ENCODE measurements at places on chromosomes 16 and 17. TPM values are rescaled to one million over a fixed set of nuclear protein-coding genes. Genes with fewer than 3 reads are reported as not detected.

DNA sequence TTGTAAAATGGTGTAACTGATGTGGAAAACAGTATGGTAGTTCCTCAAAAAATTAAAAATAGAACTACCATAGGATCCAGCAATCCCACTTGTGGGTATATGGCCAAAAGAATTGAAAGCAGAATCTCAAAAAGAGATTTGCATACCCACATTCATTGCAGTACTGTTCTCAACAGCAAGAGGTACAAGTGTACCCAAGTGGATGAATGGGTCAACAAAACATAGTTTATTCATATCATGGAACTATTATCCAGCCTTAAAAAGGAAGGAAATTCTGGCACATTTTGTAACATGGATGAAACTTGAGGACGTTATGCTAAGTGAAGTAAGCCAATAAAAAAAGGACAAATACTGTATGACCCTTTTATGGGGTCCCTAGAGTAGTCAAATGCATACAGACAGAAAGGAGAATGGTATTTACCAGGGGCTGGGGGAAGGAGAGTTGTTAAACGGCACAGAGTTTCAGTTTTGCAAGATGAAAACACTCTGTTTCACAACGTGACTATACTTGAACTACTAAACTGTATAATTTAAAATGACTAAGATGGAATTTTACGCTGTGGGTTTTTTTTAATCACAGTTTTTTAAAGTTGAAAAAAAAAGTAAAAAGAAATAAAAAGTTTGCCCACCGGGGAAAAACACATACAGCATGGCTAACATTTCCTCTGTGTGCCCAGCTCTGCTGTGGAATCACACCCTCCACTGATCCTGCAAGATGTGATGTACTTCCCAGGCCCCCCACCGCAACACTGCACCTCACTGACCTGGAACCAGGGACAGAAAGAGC is 6.1 kb downstream of the TVP23A start:
- no peak overlapping the region for H3K27ac ChIP-seq
- H3K4me1 ChIP-seq = no peaks in the 10 kb centered on the region
- no peaks in the 10 kb centered on the region for H3K36me3 ChIP-seq
- H3K4me3 ChIP-seq = no peak overlapping the region
- H3K27me3 ChIP-seq = no peaks in the 10 kb centered on the region

The RASD1 gene
- 99.7 TPM for total RNA-seq

The CACNG3 gene
- 0.06 TPM for total RNA-seq

- H3K4me1 ChIP-seq = no peaks in the 10 kb centered on the region
- no peak overlapping the region for H3K4me3 ChIP-seq
- no peak for DNase-seq
- H3K27ac ChIP-seq = no peak overlapping the region
- no peaks in the 10 kb centered on the region for H3K27me3 ChIP-seq
Observed at GRCh38 chr16:51896013-51896412, 650.9 kb downstream of the TOX3 start.

DNA sequence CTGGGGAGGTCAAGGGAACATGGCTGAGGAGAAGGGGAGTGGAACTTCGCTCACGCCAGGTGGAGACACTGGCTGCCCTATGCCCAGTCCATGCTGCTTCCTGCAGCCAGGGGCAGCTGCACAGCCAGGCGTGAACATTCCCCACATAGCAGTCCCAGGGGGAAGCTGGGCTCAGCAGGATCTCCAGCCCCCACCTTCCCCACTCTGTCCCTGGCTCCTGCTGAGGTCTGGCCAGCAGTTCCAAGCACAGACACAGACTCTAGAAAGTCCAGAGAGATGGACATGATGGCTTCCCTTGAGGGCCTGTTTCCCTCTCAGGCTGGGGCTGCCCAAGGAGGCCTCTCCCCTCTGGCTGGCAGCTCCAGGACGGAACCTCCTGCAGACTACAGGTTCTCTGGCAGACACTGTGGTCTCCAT is 9.3 kb downstream of the JUP start:
- H3K4me1 ChIP-seq = peaks cover 19% of the 10 kb centered on the region
- H3K27me3 ChIP-seq = no peaks in the 10 kb centered on the region
- no peak overlapping the region for H3K4me3 ChIP-seq

The C16orf89 gene
- total RNA-seq = 1.2 TPM

The LGALS9 gene
- 7.4 TPM for total RNA-seq

DNA sequence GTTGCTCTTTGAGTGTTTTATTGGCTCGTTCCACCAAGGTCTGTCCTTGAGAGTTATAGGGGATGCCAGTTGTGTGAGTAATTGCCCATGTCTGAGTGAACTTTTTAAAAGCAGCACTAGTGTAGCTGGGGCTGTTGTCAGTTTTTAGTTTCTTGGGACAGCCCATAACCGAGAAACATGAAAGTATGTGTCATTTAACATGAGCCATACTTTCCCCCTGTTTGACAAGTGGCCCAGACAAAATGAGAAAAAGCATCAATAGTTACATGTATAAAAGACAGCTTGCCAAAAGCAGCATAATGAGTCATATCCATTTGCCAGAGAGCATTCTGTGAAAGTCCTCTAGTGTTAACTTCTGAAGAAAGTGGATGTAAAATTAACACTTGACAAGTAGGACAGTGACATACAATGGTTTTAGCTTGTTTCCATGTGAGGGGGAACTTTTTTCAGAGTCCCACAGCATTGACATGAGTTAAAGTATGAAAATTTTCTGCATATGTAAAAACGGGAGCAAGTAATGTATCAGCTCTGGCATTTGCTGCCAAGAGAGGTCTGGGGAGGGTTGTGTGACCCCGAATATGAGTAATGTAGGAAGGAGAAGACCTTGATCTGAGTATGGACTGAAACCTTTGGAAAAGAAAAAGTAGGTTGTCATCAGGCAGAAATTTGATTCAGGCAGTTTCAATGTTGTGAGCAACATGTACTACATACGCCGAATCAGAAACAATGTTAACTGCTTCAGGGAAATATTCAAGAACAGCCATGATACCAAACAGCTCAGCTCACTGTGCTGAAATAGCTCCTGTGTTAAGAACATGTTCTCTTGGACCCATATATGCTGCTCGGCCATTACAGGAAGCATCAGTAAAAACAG is 56.8 kb upstream of the ARL4D start:
- H3K36me3 ChIP-seq = no peaks in the 10 kb centered on the region
- no peak overlapping the region for H3K4me3 ChIP-seq
- no peak for DNase-seq
- H3K27me3 ChIP-seq = no peaks in the 10 kb centered on the region
- peaks cover 19% of the 10 kb centered on the region for H3K4me1 ChIP-seq

GRCh38 chr17:1179112-1179817 is 516 bp downstream of the ABR start:
- H3K27me3 ChIP-seq = no peaks in the 10 kb centered on the region
- no peak for DNase-seq
- H3K36me3 ChIP-seq = no peaks in the 10 kb centered on the region
- H3K27ac ChIP-seq = no peak overlapping the region

The TTYH2 gene
- total RNA-seq = 69.7 TPM

The DPEP2 gene
- 2.7 TPM for total RNA-seq

The DNAH9 gene
- total RNA-seq = 15.4 TPM

- no peaks in the 10 kb centered on the region for H3K36me3 ChIP-seq
- no peak for DNase-seq
- H3K27ac ChIP-seq = no peak overlapping the region
- H3K27me3 ChIP-seq = no peaks in the 10 kb centered on the region
Observed at GRCh38 chr17:71437166-71437565, 683.7 kb upstream of the SOX9 start.
